ENCODE measurements at places on chromosomes 3 and 15. TPM values are rescaled to one million over a fixed set of nuclear protein-coding genes. Genes with fewer than 3 reads are reported as not detected.

- DNase-seq, result no peak
- no peak overlapping the region for H3K4me3 ChIP-seq
- H3K27me3 ChIP-seq, result no peaks in the 10 kb centered on the region
- H3K4me1 ChIP-seq, result no peaks in the 10 kb centered on the region
- H3K36me3 ChIP-seq, result no peaks in the 10 kb centered on the region
Observed at GRCh38 chr3:24363242-24363641, 131.4 kb downstream of the THRB start.

DNA sequence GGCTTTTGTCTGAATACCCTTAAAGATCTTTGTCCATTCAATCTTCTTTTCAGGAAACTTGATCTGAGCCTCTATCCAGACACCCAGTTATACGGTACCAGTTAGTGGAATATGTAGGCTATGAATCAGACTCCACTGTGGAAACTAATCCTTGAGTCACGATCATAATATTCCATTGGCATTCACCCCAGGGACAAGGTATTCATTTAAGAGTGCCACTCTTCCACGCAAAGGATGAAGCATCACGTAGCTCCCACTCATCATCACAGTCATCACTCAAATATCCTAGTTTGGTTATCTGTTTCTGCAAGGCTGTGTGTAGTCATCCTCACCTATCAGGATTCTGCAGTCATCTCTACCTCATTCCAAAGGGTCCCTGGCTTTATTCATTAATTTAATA, 85.6 kb downstream of the NEDD4 start:
- no peak for DNase-seq
- no peak overlapping the region for H3K4me3 ChIP-seq
- no peaks in the 10 kb centered on the region for H3K27me3 ChIP-seq
- H3K4me1 ChIP-seq, result no peaks in the 10 kb centered on the region

- no peak for DNase-seq
- no peaks in the 10 kb centered on the region for H3K27me3 ChIP-seq
- H3K36me3 ChIP-seq, result no peaks in the 10 kb centered on the region
- H3K27ac ChIP-seq, result no peak overlapping the region
Observed at GRCh38 chr3:58952128-58952917, 97.5 kb downstream of the CFAP20DC start.

DNA sequence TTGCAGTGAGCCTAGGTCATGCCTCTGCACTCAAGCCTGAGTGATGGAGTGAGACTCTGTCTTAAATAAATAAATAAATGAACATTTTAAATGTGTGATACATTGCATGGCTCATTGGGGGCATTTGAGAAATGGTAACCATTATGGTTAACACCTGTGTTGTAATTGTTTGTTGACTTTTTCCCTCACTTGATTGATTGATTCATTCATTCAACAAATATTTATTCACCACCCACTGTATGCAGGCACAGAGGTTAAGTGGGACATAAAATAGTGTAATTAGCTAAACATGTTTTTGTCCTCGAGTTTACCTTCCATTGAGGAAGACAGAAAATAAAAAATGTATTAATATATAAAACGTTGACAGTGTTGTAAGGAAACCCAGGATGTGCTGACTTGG, 127.1 kb upstream of the ANKRD28 start:
- DNase-seq, result no peak
- H3K4me1 ChIP-seq, result no peaks in the 10 kb centered on the region
- H3K27ac ChIP-seq, result no peak overlapping the region
- no peak overlapping the region for H3K4me3 ChIP-seq
- H3K36me3 ChIP-seq, result no peaks in the 10 kb centered on the region
- no peaks in the 10 kb centered on the region for H3K27me3 ChIP-seq

GRCh38 chr3:33428734-33429133, 11.5 kb downstream of the UBP1 start:
- peaks cover 67% of the 10 kb centered on the region for H3K4me1 ChIP-seq
- H3K4me3 ChIP-seq, result no peak overlapping the region
- DNase-seq, result no peak
- no peak overlapping the region for H3K27ac ChIP-seq

DNA sequence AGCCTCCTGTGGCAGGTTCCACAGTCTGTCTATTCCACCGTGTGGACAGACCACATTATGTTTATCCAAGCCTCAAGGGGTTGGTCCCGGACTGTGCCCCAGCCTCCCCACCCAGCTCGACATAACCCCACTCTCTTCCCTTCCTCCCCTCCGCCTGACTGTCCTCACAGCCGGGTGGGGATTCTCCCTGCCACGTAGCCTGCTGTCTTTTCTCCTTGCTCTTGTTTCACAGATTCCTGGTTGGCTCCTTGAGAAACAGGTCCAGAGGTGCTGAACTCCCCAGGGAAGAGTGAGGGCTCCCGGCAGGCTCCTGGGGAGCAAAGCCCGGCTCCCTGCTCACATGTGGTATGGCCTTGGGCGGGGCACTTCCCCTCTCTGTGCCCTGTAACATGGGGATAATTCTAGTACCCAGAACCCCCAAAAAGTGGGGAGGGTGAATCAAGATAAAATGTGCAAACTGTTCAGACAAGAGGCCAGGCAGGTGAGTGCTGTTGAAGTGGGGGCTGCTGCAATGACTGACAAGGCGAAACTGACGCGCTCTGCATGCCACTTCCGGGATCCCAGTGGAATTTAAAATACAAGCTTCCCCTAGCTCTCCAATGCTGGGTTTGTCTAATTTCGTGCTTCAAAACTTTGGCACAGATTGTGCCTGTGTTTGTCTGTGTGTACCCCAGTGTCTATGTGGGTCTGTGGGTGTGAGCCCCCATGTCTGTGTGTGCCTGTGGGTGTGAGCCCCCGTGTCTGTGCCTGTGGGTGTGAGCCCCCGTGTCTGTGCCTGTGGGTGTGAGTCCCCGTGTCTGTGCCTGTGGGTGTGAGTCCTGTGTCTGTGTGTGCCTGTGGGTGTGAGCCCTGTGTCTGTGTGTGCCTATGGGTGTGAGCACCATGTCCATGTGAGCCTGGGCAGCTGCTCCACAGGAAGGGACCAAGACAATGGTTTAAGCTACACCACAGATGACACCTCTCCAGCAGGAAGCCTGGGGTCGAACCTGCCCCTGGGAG, 160.6 kb upstream of the IQSEC1 start:
- H3K27me3 ChIP-seq, result peaks cover 4% of the 10 kb centered on the region
- H3K4me3 ChIP-seq, result no peak overlapping the region
- no peak overlapping the region for H3K27ac ChIP-seq
- no peaks in the 10 kb centered on the region for H3K36me3 ChIP-seq
- DNase-seq, result peak; percentile 17

- H3K36me3 ChIP-seq, result no peaks in the 10 kb centered on the region
- no peak overlapping the region for H3K27ac ChIP-seq
Observed at GRCh38 chr3:101069901-101070798, 76.9 kb upstream of the ABI3BP start.

GRCh38 chr3:100927775-100928174, 65.4 kb downstream of the ABI3BP start:
- no peak overlapping the region for H3K27ac ChIP-seq
- peaks cover 13% of the 10 kb centered on the region for H3K27me3 ChIP-seq
- H3K4me3 ChIP-seq, result no peak overlapping the region
- DNase-seq, result no peak

DNA sequence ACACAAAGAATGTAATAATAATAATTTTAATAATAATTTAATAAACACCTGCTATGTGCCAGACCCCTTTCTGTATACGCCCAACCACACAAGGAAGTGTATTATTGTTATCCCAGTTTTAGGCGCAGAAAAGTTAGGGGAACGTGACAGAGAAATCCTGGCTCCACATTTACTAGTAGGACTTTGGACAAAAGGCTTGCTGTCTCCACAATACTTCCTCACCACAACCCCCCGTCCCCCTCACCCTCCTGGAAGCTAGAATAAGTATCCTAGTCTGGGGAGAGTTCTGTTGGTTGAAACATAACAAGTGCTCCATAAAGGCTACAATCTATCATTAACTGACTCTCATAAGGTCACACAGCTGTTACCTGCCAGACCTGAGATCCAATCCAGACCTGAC, 488 bp upstream of the IL17RD start:
- H3K27ac ChIP-seq, result no peak overlapping the region
- peak overlapping the region; percentile 56 for H3K4me3 ChIP-seq
- H3K27me3 ChIP-seq, result peaks cover 64% of the 10 kb centered on the region
- H3K36me3 ChIP-seq, result no peaks in the 10 kb centered on the region
- DNase-seq, result no peak

DNA sequence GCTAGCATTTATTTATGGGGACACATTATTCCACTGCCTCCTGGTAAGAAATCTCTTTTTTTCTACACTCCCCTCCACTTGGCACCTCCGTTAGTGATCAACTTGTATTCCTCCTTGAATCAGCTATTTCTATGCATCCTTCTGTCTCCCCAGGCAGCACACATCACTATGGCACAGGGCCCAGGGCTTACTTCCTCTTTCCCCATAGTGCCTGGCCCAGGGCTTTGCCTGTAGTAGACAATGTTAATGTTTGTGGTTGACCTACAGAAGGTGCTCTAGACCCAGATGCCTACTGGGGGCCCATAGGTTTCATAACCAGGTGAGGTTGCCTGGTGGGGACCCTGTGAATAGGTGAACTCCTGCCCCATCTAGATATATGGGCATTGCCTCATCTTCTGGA, 44.9 kb downstream of the EPHB1 start:
- no peak overlapping the region for H3K27ac ChIP-seq
- H3K4me3 ChIP-seq, result no peak overlapping the region
- H3K27me3 ChIP-seq, result no peaks in the 10 kb centered on the region

- no peak for DNase-seq
Observed at GRCh38 chr3:17505856-17506255, 236.6 kb downstream of the TBC1D5 start.

Gene PFKFB4
- total RNA-seq, result 19.4 TPM

- no peaks in the 10 kb centered on the region for H3K4me1 ChIP-seq
- no peak for DNase-seq
- H3K36me3 ChIP-seq, result no peaks in the 10 kb centered on the region
- no peak overlapping the region for H3K27ac ChIP-seq
- no peak overlapping the region for H3K4me3 ChIP-seq
Observed at GRCh38 chr15:71219645-71220044, 104.4 kb downstream of the THSD4 start.

Gene HRH1
- total RNA-seq, result 2.3 TPM

DNA sequence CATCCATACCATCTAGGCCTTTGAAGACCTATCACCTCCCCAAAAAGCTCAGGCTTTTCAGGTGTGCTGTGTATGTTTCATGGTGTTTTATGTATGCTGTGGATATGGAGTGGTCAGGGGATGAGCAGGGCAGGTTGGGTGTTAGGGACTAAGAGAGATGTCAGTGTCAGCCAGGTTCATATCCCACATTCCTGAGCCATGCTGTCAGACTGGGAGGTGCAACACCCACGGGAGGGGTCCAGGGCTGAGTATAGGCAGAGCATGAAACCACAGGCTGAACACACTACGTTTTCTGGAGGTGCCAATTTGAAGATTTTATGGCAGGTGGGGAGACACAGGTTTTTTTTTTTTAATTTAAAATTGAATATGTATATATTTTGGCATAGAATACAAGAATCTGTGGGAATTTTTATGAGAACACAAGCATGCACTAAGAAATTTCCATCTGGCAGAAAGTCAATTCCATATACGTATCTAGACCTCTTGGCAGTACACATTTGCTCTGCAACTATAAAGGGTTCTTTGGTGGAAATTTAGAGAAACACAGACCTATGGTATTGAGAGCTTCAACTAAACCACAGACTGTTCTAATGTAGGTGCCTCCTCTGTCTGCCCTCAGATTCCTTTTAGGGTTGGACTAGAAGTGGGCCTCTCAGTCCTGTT, 101.9 kb upstream of the RNU6-1 start:
- H3K27me3 ChIP-seq, result no peaks in the 10 kb centered on the region
- peaks cover 5% of the 10 kb centered on the region for H3K4me1 ChIP-seq
- H3K36me3 ChIP-seq, result no peaks in the 10 kb centered on the region
- no peak for DNase-seq
- H3K27ac ChIP-seq, result no peak overlapping the region

- H3K36me3 ChIP-seq, result no peaks in the 10 kb centered on the region
- peaks cover 11% of the 10 kb centered on the region for H3K27me3 ChIP-seq
- H3K4me3 ChIP-seq, result no peak overlapping the region
- peaks cover 9% of the 10 kb centered on the region for H3K4me1 ChIP-seq
- DNase-seq, result no peak
Observed at GRCh38 chr15:74976159-74976558, 19.2 kb upstream of the SCAMP5 start.

DNA sequence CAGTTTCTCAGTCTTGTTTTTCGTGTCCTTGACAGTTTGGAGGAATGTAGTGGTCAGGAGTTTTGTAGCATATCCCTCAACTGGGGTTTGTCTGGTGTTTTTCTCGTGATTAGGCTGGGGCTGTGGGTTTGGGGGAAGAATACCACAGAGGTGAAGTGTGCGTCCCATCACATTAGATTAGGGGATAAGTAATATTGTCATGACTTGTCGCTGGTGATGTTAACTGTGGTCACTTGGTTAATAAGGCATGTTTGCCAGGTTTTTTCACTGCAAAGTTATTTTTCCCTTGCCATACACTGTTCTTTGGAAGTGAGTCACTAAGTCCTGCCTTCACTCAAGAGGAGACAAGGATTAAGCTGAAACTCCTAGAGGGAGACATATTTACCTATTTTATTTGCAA, 39.1 kb downstream of the PAK2 start:
- H3K4me3 ChIP-seq, result no peak overlapping the region
- H3K36me3 ChIP-seq, result peaks cover 40% of the 10 kb centered on the region
- H3K27ac ChIP-seq, result no peak overlapping the region
- H3K27me3 ChIP-seq, result no peaks in the 10 kb centered on the region
- no peak for DNase-seq
- H3K4me1 ChIP-seq, result peaks cover 53% of the 10 kb centered on the region

Gene CGNL1
- total RNA-seq, result not detected

All from activated CD4-positive, alpha-beta memory T cell treated with anti-CD3 and anti-CD28 coated beads for 36 hours (primary cell).